Fibroblast of skin of back (primary cell): ENCODE measurements at places on chromosomes 7 and 10.

DNA sequence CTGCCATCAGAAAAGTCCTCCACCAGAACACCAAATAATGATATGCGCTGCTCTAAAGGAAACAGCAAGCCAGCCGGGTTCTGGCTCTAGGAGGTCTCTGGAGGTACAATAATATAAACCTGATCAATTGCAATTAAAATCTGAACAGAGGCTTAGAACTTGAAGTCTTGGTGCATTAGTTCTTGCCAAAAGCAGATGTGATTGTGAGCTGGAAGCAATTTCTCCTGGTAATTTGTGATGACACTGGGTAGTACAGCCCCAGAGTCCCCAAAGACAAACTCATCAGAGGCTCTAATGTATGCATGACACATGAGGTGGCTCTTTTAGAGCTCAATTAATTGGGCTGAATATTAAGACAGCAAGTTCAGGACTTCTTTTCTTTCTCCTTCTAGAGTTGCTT lies 3.3 kb downstream of the ETV1 start:
- DNase-seq: no peak

- DNase-seq: peak; percentile 96
These were observed 189.5 kb downstream of the CXCL12 start for GRCh38 chr10:44195112-44196007.

- DNase-seq: no peak
These were observed 5.8 kb downstream of the ZNF33B start for GRCh38 chr10:42632564-42632963.

DNA sequence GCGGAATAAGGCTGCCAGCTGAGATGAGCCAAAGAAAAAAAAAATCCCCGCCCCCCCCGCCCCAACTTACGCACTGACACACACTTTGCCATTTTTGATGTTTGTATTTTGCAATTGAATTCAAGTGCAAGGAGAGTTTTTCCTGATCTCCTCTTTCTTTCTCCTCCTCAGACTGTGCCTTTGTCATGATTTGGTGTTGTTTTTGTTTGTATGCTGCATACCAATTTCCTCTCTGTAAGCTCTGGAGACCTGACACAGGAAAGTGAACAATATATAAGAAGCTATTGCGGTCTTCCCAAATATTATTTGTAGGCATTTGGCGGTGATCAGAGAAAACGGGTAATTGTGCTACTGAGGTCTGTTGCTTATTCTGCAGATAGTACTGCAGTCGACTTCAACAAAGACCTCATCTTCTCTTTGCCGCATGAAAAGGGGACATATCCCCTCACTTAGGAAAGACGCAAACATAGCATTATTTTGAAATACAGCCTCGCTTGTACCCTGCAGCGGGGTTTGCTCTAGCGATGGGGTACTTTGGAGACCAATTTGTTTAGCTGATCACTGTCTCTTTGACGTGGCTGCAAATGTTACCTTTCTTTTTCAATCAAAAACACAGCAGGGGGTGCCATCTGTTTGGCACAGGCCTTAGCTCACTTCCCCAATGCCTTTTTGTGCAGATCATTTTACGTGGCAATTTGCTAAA lies 206.6 kb downstream of the SKAP2 start:
- no peak for DNase-seq

- DNase-seq: peak; percentile 47
These were observed 149.3 kb upstream of the SHH start for GRCh38 chr7:155961241-155962190.

- no peak for DNase-seq
These were observed 48.7 kb downstream of the CAMK2B start for GRCh38 chr7:44276571-44277221.

GRCh38 chr7:70744492-70744891 lies 387.5 kb upstream of the GALNT17 start:
- DNase-seq: no peak

DNA sequence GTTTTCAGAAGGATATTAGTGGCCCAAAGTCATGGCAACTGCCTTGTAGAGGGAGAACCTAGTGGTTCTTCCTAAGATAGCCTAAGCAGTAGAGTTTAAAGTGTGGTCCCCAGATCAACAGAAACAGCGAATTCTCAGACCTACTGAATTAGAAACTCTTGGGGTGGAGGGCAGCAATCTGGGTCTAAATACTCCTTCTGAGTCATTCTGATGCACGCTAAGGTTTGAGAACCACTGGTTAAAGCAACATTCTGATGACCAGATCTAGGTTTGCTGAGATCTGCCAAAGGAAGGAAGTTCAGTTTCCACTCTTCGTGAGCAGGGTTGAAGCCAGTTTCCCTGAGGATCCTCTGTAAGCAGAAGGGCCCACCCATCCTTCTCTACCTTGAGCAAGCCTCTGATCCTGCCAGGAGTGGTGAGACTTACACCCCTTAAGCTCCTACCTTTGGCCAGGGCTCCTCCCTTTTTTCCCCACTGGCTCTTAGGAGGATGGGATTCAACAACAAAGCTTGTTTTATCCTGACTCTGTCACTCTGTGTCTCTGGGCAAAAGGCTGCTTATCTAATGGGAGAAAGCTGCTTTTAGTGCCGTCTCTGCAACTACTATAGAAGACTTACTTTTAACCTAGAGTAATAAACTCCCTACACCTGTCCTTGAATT lies 26.8 kb upstream of the TRUB1 start:
- DNase-seq: no peak
